ENCODE measurements at places on chromosomes 5 and 9. TPM values are rescaled to one million over a fixed set of nuclear protein-coding genes. Genes with fewer than 3 reads are reported as not detected.

GRCh38 chr5:43592363-43592762 is 10.6 kb upstream of the NNT start:
- DNase-seq: no peak

DNA sequence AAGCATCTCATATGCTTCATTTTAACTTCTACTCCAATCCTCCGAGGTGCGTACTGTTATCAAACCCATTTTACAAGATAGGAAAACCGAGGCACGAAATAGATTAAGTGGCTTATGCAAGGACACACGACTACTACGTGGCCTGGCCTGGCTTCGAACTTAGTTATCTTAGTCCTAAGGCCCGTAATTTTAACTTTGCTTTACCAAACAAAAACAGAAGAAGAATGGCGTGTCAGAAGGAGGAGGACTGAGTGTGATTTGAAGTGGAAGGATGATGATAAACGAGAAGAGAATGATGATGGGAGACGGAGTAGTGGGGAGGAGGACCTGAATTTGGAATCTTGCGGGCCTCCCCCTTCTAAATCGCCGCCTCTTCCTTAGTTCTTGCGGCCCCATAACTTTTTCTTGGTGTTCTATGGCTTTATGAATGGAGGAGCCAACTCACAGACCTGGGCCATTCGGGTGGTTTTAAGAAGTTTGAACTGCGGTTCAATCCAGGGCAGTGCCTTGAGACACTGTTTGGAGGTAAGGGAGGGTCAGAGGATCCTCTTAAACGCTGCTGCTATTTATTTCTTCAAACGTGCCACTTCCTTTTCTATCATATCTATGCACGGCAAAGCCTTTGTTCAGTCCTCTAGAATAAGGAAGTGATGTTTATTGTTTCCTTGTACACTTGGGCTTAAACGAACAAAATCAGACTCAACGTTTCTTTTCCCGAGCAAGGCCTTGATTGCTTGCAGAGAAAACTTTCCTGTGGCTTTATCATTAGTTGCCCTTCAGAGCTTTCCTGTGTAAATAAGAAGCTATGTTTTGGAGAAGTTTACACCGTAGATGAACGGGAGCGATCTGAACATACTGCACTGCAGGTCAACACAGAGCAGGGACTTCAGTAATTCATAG is 795 bp downstream of the CNOT8 start:
- DNase-seq: no peak

- no peak for DNase-seq
Measured at GRCh38 chr5:110104726-110105669, 415.3 kb downstream of the MAN2A1 start.

DNA sequence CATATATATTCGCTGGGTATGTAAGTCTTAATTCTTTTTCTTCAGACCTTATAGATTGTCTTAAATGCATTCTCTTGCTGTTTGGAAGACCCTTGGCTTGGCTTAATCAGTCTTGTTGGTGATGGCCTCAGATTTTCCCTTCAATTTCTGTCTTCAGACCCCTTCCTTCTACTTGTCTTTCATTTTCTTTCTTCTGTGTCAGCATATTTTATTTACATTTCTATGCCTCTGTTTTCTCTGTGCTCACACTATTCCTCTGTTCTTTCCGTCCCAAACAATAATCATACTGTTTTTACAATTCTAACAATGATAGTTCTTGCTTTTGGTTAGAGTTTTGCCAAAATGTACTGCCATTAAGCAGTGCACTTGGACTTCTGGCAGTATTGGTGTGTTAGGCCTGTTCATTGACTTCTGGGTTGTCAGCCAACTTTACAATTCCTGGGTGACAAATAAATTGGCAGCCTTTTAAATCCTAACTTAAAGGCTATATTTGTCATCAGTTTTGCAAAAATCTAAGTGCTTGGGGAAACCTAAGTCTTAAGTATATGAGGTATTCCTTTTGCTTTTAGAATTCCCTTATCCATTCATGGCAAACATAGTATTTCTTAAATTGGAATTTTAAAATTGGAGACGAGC is 8.0 kb downstream of the SRFBP1 start:
- no peak for DNase-seq

GRCh38 chr5:141772281-141772680 is 90.3 kb upstream of the ARAP3 start:
- DNase-seq: no peak

Gene DOCK2
- 7.5 TPM for total RNA-seq

Gene KCNN2
- 10.5 TPM for total RNA-seq

Measured in left ventricle myocardium superior (tissue), 1 donor.